ENCODE measurements at places on chromosomes 13 and 19.

DNA sequence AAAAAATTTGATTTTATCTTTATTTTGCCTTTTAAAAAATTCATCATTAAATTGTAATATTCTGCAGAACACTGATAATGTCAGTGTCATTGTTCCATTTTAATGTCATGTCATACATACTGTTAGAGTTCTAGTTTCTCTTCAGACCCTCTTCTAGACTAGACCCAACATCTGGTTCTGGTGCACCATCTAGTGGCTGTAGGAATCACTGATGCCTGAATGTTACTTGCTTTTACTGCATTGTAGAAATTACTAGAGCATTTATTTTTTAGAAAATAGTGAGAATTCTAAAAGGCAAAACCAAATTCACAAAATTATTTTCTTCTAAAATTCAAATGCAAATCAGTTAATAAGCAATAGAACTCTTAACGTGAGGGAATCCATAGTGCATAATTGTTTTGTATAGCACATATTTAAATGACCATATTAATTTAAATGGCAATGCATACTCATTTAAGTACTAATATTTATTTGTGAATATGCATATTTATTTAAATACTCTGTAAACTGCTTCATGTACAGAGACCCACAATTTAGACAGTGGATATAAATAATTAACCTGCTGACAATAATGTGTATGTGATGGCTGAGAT, 425.7 kb downstream of the KLF12 start:
- DNase-seq, result peak; percentile 52

DNA sequence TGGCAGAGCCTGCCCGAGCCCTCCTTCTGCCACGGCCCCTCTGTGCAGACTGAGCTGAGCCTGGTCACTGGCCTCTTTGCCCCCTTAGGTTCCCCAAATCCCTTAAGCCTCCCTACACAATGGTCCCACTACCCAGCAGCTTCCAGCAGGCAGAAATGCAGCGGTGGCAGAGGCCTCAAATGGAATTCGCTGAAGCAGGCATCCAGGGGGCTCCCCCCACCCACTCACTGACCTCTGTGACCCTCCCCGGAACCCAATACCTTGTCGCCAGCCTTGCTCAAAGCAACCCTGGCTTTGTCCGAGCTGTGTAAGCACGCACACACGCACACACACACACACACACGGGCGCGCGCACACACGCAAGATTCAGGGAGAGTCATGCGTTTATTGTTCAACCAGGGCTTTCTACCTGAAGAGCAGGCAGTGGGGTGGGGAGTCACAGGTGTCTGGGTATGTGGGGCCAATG, at the start of gene LIM2:
TSS of gene LIM2 (minus strand) at position 51 of the 466 bp plus-strand sequence. CDS start 531 bp downstream, outside the sequence.
- no peak for DNase-seq

DNA sequence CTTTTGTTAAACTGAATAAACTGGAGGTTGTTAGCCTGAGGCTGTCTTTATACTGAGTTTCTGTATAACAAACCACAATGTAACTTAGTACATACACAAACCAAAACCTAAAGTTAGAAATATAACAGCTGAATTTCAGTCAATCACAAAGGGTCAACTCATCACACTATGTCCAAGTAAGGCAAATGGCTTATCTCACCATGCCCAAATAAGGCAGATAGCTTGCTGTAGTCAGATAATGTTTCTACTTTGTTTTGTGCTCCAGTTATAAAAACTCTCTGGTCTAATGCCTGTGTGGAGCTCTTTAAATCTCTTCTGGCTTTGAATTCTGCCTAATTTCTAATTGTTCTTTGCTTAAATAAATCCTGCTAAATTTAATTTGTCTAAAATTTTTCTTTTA, 1323.4 kb upstream of the ATXN8OS start:
- no peak for DNase-seq

DNA sequence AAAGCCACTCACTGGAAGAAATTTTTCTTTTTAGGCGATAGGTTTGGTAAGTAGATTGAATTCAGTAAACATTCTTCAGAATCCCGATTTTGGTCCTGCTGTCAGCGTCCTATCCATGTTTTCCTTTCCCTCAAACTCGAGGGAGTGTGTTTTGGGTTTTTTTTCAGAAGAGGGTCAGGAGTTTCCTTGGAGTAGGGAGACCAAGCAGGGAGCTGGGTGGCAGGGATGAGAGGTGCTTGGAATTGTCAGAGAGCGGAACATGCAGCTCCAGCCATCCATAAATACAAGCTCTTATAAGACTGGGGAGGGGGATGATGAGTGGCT, 1.6 kb upstream of the PCDH8 start:
- DNase-seq, result no peak

DNA sequence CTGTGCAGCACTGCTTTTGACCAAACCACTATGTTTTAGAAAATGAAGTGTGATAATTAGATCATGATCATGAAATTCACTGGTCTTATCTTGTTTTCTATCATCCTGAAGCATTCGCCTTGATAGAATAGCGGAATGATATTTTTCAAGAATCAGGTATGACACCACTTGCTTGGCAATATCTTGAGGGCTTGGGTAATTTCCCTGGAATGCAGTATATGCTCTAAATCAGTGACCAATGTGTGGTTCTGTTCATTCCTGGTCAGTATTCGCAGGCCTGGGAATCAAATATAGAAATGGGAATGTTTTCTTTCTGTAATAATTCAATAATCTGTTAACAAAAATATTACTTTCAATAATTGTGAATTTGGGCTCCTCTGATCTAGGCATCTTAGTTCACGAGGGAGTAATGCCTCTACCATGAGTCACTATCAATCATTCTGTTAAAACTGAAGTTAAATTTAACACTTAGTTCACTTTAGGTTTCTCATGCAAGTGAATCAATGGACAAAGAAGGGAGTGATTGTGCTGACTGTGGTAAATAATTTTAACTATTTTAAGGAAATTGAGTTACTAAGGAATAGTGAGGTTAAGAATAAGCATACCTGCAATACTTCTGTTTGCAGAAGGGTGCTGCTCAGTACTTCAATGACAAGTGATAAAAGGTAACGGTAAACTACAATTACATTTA, 137.9 kb downstream of the PCDH20 start:
- DNase-seq, result no peak

DNA sequence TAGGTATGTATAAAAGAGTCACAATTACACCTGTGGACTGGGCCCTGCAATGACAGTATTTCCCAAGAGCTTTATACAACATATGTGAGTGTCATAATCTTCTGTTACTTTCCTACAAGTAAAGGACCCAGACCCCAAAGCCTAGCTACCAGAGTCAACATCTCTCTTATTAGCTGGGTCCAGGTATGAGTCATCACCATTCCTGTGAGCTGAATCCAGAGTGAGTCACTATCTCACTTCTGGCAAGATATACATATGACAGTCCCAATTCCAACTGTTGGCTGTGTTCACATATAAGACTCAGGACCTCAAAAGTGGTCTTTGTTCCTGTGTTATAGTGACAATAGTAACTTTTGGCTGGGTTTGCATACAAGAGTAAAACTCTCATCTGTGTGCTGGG, 46.7 kb downstream of the ZNF729 start:
- DNase-seq, result no peak

DNA sequence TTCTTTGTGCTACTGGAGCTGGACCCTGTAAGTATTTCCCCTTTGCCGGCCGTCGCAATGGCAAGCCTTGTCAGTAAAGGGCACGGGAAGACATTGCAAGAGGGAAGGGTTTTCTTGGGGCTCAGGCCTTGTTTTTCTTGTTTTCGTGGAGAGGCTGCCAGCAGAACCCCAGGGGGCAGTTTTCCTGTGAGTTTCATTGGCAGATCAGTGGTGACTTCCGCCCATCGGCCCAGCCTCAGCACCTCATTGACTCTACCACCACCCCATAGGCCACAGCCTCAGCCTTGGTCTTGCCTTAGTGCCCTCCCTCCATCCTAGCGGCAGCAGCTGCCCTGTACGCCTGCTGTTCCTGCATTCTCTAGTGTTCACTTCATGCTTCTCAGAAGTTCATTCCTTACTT, 61.5 kb downstream of the GJA3 start:
- no peak for DNase-seq

- DNase-seq, result no peak
Measured at GRCh38 chr19:48676887-48677286, 4.1 kb upstream of the NTN5 start.
